ENCODE measurements at places on chromosomes 2 and 18.

GRCh38 chr2:190789074-190790004, 91.3 kb upstream of the GLS start:
- DNase-seq: no peak

DNA sequence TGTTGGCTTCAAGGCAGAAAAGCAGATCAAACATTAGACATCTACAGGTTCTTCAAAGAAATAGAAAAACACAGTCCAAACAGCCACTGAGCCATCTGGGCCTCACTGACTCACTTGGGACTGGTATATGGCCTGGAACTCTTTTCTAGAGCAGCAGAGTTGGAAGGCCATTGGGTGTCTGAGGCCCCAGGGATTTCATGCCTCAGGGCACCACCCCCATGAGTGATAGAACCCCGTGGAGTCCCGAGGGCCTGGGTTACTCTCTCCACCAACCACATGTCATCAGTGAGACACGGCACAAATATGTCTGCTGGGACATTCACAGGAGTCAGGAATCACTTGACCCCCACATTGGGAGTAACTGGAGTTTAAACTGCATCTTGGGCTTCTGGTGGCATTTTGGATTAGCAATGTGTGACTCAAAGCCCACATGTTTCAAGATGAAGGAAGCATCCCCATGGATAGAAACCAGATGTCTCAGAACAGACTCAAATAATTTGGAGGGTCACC, 44.0 kb downstream of the CAPN13 start:
- no peak for DNase-seq

DNA sequence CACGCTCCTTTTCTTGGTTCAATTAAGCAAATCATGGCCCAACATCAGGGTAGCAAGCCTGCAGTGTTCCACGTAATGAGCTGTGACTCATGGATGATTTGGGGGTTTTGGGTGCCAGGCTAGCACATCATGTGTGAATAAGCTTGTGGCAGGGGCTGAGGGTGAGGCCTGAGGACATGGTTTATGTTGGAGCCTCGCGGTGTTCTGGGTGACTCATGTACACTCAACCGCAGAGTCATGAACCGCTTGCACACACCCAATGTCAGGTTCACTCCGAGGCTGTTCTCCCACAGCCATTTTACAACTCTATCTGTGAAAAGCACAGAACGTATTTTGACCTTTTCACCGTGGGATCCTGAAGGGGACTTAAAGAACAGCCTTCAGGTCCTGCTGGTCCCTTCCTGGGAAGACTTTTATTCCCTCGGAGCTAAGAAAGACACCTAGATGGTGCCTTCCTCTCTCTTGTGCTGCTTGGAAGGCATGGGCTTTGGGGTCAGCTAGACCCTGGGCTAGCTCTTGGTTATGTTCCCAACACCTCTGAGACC, 139.9 kb upstream of the ZEB2 start:
- peak; percentile 97 for DNase-seq

DNA sequence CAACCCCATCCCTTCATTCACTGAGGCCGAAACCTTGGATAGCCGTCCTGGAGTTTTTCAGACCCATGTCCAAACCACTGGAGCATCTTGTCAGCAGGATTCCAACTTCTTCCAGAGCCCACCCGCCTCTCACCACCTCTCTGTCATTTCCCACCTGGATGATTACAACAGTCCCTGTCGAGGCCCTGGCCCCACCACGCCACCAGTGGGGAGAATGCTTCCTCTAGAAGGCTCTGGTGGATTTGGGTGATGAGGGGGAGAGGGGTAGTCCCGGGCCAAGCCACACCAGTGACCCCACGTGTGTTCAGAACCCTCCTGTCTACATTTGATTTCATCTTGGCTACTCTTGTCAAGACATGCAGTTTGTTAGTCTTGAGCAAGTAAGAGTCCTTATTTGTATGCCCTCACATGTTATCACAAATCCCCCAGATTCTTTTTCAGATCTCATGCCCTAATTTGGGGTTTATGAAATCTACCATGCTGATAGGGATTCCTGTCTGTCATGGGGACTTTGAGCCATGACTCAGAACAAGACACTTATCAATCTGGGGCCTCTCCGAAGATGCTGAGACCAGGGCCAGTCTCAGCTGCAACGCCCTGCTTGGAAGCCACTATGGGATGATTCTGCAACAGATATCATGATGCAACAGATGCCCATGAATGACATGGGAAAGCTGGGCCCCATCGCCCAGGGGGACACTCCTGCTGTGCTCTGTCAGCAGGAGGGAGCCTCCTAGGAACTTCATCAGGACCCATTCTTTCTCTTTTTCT, 186.1 kb downstream of the ZFP36L2 start:
- peak; percentile 36 for DNase-seq

Measured in inflammatory macrophage treated with lipopolysaccharide for 4 hours (primary cell).